ENCODE measurements at places on chromosomes 16 and 17.
A peak's percentile ranks its signal among the peaks of the same experiment; 100 is the strongest.

- peaks cover 5% of the 10 kb centered on the region for H3K27me3 ChIP-seq
- no peak overlapping the region for H3K4me3 ChIP-seq
- no peaks in the 10 kb centered on the region for H3K36me3 ChIP-seq
- H3K27ac ChIP-seq = no peak overlapping the region
- no peaks in the 10 kb centered on the region for H3K4me1 ChIP-seq
- DNase-seq = no peak
These were observed 38.0 kb downstream of the FZD2 start for GRCh38 chr17:44595216-44595775.

GRCh38 chr17:76700270-76700616, 10.5 kb downstream of the MXRA7 start:
- no peak for DNase-seq
- no peaks in the 10 kb centered on the region for H3K4me1 ChIP-seq
- no peaks in the 10 kb centered on the region for H3K36me3 ChIP-seq
- H3K4me3 ChIP-seq = no peak overlapping the region
- no peaks in the 10 kb centered on the region for H3K27me3 ChIP-seq

DNA sequence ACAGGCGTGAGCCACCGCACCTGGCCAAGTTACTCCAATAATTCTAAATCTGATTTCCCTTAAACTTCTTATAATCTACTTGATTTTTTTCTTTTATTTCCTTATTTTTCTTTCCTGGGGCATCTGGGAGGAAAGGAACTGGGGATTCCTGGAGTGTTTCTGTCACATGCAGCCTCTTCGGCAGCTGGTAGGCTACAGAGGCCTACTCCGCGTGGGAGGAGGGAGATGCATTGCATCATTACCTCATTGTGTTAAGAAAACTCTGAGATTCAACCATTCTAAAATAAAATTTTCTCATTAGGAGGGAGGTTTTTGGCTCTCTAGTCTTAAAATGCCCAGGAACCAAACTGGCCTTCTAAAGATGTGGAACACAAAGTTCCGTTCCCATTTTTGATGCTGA, 64.0 kb downstream of the SOX9 start:
- H3K27ac ChIP-seq = no peak overlapping the region
- DNase-seq = no peak
- peaks cover 3% of the 10 kb centered on the region for H3K27me3 ChIP-seq
- no peaks in the 10 kb centered on the region for H3K36me3 ChIP-seq
- H3K4me1 ChIP-seq = no peaks in the 10 kb centered on the region

DNA sequence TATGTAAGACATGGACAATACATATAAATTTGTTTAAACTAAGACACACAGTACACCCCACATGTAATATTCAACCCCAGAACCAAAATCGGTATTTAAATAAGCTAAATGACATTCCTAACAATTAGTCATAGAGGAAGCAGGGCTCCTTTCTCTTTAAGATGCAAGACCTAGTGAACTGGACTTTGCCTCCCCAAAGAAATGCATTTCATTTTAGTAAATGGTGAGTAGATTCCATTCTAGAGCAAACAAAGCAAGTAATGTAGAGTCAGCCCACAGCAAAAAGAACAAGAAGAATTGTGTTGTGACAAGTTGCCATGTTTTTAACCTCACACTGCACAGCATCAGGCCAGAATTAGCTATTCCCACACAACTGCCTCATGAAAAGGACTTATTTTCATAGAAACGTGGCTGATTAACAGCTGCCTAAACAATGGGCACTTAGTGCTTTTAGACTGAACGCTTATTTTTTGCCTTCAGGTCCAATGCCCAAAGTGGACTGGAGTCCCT, 14.4 kb downstream of the DNAJC7 start:
- H3K27ac ChIP-seq = no peak overlapping the region
- no peak for DNase-seq
- peaks cover 13% of the 10 kb centered on the region for H3K36me3 ChIP-seq

- no peaks in the 10 kb centered on the region for H3K27me3 ChIP-seq
- H3K4me3 ChIP-seq = no peak overlapping the region
- H3K27ac ChIP-seq = no peak overlapping the region
These were observed 167.7 kb downstream of the IRX3 start for GRCh38 chr16:54118846-54119245.

GRCh38 chr17:640436-640835, 74.2 kb downstream of the VPS53 start:
- H3K36me3 ChIP-seq = peaks cover 35% of the 10 kb centered on the region
- no peak overlapping the region for H3K4me3 ChIP-seq
- H3K4me1 ChIP-seq = no peaks in the 10 kb centered on the region
- no peaks in the 10 kb centered on the region for H3K27me3 ChIP-seq

DNA sequence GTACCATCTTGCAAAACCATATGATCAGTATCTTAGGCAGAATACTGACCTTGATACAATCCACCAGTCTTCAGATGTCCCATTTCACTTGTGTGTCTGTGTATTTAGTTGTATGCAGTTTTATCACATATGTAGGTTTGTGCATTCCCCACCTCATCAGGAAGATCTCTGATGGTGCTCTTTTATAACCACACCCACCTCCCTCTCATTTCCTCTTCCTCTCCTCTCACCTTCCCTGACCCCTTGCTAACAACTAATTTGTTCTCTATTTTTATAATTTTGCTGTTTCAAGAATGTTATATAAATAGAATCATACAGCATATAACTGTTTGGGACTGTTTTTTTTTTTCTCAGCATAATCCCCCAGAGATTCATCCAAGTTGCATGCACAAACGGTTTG, 52.0 kb upstream of the ACSM2B start:
- H3K27me3 ChIP-seq = no peaks in the 10 kb centered on the region
- no peak overlapping the region for H3K27ac ChIP-seq
- no peaks in the 10 kb centered on the region for H3K36me3 ChIP-seq
- H3K4me3 ChIP-seq = no peak overlapping the region

DNA sequence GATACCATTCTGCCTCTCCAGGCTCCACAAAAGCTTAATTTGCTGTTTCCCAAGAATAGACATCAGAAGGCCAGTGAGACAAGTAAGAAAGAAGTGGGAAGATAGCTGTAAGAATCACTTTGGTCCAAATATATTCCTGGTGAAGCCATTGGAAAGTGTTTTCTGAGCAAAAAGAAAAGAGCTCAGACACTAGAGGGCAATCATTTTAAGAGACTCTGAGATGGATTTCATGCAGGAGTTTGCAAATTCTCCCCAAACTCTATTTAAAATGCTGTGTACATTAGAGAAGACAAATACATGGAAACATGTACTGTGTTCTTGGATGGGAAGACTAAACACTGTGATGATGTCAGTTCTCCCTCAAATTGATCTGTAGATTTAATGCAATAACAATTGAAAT, 8.0 kb upstream of the SLC6A2 start:
- H3K36me3 ChIP-seq = no peaks in the 10 kb centered on the region
- no peak for DNase-seq
- H3K27me3 ChIP-seq = peaks cover 21% of the 10 kb centered on the region
- no peak overlapping the region for H3K27ac ChIP-seq
- no peaks in the 10 kb centered on the region for H3K4me1 ChIP-seq

GRCh38 chr17:33385713-33386112, 92.6 kb upstream of the ASIC2 start:
- no peaks in the 10 kb centered on the region for H3K4me1 ChIP-seq
- no peak overlapping the region for H3K4me3 ChIP-seq

DNA sequence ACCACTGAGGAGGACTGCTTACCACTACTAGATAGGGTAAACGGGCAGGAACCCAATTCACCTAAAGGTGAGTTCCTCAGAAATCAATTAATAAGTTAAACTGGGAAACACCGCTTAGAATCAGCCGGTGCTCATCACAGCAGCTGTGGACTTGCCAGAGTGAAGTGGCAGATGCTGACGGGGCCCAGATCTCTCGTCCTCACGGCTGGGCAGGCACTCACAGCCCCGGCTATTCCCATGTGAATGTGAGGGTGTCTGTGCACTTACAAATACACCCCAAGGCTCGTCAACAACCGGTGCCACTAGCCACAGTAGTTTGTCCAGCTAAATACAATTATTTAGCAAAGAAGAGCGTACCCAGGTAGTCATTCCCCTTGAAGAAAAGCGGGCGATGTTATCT, 29.7 kb downstream of the MBTPS1 start:
- peaks cover 34% of the 10 kb centered on the region for H3K4me1 ChIP-seq
- no peak for DNase-seq
- no peak overlapping the region for H3K27ac ChIP-seq
- no peaks in the 10 kb centered on the region for H3K27me3 ChIP-seq
- H3K36me3 ChIP-seq = peaks cover 24% of the 10 kb centered on the region
- H3K4me3 ChIP-seq = no peak overlapping the region

DNA sequence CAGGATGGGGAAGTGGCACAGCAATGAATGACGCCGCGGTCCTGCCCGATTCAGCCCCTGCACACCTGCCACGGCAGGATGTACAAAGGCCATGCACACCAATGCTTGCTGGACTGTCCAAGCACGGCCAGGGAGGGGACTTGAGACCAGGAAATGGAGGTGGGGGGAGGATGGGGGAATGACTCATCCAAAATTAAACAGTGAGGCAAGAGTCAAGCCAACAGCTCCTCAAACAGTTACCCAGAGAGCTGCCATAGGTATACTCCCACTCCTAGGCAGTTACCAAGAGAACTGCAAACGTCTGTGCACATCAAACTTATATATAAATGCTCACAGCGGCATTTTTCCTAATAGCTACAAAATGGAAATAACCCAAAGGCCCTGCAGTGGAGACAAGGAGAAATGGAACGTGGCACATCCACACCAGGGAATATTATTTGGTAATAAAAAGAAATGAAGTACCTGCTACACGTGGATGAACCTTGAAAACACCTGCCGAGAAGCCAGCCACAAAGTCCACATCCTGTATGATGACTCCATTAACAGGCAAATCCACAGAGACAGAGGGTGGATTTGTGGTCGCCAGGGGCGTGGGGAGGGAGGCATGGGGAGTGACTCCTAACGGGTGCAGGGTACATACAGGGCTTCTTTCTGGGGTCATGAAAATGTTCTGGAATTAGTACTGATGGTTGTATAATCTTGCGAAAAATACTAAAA, 54.1 kb downstream of the VAC14 start:
- H3K4me1 ChIP-seq = peaks cover 50% of the 10 kb centered on the region
- H3K36me3 ChIP-seq = peaks cover 20% of the 10 kb centered on the region
- peak; percentile 80 for DNase-seq
- H3K4me3 ChIP-seq = no peak overlapping the region
- H3K27me3 ChIP-seq = no peaks in the 10 kb centered on the region

- no peaks in the 10 kb centered on the region for H3K4me1 ChIP-seq
- no peaks in the 10 kb centered on the region for H3K36me3 ChIP-seq
- no peaks in the 10 kb centered on the region for H3K27me3 ChIP-seq
- no peak overlapping the region for H3K4me3 ChIP-seq
These were observed 11.7 kb upstream of the CPPED1 start for GRCh38 chr16:12815361-12815760.

GRCh38 chr17:31487648-31488263, 96.3 kb downstream of the RAB11FIP4 start:
- H3K4me1 ChIP-seq = peaks cover 45% of the 10 kb centered on the region
- no peaks in the 10 kb centered on the region for H3K27me3 ChIP-seq
- H3K4me3 ChIP-seq = peak overlapping the region; percentile 81
- DNase-seq = peak; percentile 91
- H3K27ac ChIP-seq = peak overlapping the region; percentile 34
- no peaks in the 10 kb centered on the region for H3K36me3 ChIP-seq

GRCh38 chr17:36503456-36504155, 17.1 kb downstream of the ZNHIT3 start:
- H3K27ac ChIP-seq = no peak overlapping the region
- DNase-seq = no peak
- H3K27me3 ChIP-seq = no peaks in the 10 kb centered on the region
- no peak overlapping the region for H3K4me3 ChIP-seq
- peaks cover 3% of the 10 kb centered on the region for H3K4me1 ChIP-seq
- peaks cover 32% of the 10 kb centered on the region for H3K36me3 ChIP-seq

DNA sequence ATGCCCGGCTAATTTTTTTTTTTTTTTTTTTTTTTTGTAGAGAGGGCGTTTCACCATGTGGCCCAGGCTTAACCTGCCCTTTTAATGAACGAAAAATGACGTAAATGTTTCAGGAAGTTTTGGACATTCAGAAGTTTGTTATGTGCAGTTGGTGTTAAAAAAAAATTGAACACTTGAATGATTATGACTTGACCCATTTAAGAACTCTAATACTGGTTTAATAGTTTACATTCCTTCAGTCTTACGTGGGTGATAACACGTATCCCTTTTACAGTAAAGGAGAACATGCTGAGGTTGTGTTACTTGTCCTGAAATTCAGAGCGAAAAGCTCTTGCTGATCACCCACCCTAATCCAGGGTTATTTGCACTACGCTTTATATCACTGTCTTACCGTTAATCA, 1.7 kb downstream of the MLYCD start:
- no peaks in the 10 kb centered on the region for H3K27me3 ChIP-seq
- no peak overlapping the region for H3K27ac ChIP-seq
- peaks cover 22% of the 10 kb centered on the region for H3K4me1 ChIP-seq
- no peak overlapping the region for H3K4me3 ChIP-seq
- no peaks in the 10 kb centered on the region for H3K36me3 ChIP-seq
- no peak for DNase-seq

DNA sequence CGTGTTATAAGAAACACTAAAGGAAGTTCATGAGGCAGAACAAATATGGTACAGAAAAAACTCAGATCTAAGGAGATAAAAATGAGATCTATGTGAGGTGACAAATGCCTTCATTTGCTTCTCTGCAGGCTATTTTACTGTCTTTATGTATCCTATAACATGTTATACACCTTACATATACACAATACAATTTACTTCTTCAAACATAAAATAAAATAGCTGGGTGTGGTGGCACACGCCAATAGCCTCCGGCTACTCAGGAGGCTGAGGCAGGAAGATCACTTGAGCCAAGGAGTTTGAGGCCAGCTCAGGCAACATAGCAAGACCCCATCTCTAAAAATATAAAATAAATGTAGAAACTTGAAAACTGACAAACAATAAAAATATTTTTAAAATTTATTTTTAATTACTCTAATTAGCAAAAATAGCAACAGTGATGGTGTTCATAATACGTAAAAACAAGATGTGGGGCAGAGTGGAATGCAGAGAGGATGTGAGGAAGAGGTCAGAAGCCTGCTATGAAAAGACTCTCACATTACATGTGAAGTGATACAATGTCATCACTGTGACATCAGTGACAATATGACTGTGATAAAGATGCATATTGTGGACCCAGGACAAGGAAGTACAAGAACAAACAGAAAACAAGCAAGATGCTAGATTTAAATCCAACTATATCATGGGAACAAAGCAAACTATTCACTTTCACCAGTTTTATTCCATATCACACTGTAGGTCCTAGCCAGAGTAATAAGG, 31.0 kb downstream of the VPS53 start:
- H3K27ac ChIP-seq = no peak overlapping the region
- no peak overlapping the region for H3K4me3 ChIP-seq
- peaks cover 18% of the 10 kb centered on the region for H3K36me3 ChIP-seq
- no peaks in the 10 kb centered on the region for H3K27me3 ChIP-seq
- peaks cover 24% of the 10 kb centered on the region for H3K4me1 ChIP-seq
- DNase-seq = no peak

DNA sequence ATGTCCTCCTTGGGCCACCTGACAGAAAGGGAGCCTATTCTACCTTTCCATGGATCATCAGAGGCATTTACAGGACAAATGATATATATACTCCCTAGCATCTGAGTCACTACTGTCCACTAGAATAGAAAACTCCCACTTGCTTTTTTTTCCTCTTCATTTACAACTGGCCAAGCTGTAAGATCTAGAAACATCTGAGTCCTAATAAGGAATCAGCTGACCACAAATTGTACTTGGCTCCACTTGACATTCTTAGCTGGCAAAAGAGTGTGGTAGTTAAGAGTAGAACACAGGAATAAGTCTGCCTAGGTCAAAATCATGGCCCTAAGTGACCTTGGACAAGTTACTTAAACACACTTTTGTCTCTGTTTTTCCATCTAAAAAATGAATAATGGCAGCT, 5.2 kb downstream of the RUSF1 start:
- H3K36me3 ChIP-seq = peaks cover 5% of the 10 kb centered on the region
- H3K27me3 ChIP-seq = no peaks in the 10 kb centered on the region
- H3K27ac ChIP-seq = no peak overlapping the region
- H3K4me3 ChIP-seq = no peak overlapping the region
